Kidney (tissue), 22 donors: ENCODE measurements at places on chromosomes 2 and 18.

DNA sequence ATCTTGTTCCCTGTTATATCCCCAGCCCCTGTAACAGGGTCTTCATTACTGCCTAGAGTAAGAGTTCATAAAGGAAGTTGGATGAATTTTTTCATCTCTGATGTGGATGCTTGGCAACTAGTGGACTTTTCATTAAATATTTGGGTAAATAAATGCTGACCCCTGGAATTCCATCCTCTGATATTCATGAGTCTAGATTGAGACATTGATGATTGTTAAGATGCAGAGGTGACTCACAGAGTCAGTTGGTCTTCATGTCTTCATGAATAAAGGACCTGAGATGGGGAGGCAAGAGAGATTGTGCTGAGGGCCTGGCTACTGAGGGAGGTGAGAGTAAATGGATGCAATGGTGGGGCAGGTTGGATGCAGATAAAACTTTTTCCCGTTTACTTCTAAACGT lies 132.7 kb upstream of the NT5C1B start:
- DNase-seq: no peak

- no peak for DNase-seq
These were observed 42.4 kb upstream of the DDX18 start for GRCh38 chr2:117771969-117772630.

- no peak for DNase-seq
These were observed 296.7 kb downstream of the METTL4 start for GRCh38 chr18:2274613-2275012.

DNA sequence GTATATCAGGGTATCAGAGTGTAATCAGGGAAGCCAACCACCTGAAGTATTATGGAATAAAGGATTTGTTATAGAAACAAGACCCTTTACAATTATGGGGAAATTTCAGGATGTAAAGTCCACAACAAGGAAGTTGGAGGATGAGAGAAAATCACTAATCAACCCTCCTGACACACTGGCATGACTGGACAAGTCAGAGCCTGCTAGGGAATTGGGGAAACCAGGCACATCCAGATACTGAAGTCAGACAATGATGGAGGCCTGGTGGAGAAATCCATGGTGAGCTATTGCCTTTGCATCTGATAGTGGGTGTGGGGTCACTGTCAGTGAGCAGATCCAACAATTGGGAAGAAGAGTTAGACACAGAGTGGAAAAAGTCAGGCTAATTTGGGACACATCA lies 158.8 kb upstream of the FBXO11 start:
- no peak for DNase-seq

DNA sequence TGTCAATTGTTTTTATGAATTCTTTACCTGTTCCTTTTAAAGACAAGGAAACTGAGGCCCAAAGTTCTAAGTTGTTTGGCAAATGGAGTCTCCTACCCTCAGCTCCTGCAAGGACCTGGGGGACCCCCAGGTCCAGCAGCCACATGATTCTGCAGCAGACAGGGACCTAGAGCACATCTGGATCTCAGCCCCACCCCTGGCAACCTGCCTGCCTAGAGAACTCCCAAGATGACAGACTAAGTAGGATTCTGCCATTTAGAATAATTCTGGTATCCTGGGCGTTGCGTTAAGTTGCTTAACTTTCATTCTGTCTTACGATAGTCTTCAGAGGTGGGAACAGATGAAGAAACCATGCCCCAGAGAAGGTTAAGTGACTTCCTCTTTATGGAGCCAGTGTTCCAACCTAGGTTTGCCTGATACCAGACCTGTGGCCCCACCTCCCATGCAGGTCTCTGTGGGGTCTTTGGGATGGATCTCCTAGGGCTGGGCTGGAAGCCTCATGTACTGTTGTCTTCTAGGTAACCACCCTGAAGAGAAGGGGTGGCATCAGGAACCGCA lies 5.6 kb upstream of the CENPA start:
- no peak for DNase-seq

DNA sequence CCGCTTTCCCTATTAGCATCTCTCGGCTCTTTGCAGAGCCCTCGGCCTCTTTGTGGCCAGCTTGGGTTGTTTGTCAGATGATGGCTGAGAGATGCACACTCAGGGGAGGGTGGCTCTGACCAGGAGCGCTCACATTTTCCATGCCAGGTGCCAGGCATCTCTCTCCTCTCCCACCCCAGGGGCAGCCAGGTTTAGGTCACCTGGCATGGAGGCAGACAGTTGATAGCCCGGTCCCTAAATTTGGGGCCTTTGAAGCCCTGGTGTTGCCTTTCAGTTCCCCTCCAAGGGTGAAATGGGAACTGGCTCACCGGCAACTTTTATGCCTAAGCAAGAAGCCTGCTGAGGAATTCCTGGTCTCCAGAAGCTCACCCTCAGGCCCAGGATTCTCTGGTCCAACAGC lies 19.1 kb downstream of the LBH start:
- DNase-seq: no peak

DNA sequence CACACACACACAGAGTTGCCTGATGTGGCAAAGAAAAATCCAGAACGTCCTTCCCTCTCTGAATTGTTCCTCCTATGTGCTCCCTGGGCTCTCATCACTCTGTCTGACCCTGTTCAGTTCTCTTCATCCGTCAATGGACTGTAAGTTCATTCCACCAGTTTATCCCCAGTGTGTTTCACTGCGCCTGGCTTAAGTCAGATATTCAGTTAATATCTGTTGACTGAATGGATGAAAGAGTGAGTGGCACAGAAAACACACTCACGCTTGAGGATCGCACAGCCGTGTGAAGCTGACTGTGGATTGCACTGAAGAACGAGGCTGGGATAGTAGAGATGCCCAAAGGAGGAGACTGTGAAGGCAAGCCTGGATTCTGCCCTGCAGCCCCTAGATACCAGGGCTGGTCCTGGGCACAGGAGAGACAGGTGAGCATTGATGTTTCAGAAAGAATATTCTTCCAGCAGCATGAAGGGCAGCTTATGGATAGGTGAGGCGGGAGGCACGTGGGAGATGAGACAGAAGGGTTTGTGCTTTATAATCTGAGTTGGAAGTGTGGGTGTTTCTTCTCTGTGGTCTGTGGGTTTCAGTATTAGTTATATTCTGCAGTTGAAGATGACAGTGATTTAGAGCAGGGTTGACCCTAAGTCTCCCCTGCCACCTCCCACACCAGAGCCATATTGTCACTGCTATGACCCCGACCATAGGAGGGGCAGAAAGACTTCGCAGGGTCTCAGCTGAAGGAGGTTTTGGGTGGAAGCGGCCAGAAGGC lies 129.9 kb downstream of the SOCS6 start:
- DNase-seq: peak; percentile 29

GRCh38 chr18:45638544-45638943 lies 23.3 kb downstream of the SLC14A2 start:
- DNase-seq: no peak

- DNase-seq: no peak
These were observed 60.7 kb downstream of the PRELID3A start for GRCh38 chr18:12468445-12468844.

DNA sequence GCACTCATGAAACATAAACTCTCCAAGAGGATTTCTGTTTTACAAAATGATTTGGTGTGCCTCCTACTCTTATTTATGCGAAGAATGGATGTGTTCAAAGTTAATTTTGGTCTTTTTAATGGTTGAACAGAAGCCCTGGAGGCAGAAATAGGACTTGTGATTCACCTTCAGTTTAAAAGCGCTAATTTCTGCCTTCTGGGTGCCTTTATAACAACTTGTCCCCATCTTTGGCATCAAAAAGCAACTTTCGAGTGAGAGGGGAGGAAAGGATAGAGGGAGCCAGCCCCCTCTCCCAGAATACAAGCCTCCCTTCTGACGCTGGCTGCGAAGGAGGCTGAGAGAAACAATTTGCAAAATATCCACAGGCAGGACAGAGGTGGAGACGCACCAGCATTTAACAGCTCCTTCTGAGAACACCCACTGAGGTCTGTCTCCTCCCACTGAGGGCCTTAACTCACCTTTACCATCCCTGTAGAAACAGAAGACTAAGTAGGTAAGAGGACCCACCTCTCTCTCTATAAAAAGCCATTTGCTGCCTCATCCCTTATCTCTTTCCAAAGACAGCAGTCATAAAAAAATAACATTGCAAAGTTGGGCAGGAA lies 24.3 kb upstream of the BCL11A start:
- no peak for DNase-seq

DNA sequence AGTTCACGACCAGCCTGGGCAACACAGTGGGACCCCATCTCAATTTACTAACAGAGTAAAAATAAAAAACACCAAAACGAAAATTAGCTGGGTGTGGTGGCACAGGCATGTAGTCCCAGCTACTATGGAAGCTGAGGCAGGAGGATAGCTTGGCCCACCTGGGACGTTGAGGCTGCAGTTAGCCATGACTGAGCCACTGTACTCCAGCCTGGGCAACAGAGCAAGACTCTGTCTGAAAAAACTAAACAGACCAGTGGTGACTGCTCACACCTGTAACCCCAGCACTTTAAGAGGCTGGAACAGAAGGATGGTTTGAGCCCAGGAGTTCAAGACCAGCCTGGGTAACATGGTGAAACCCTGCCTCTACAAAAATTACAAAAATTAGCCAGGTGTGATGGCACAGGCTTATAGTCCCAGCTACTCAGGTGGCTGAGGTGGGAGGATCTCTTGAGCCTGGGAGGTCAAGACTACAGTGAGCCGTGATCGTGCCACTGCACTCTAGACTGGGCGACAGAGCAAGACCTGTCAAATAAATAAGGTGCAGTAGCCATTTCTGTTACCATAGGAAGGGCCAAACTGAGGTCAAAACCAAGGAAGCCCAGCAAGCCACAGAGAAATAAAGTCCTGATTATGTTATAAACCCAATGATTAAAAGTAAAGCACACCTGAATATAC lies 14.0 kb downstream of the USP34 start:
- DNase-seq: no peak

GRCh38 chr2:16522031-16522831 lies 143.4 kb downstream of the CYRIA start:
- peak; percentile 47 for DNase-seq

DNA sequence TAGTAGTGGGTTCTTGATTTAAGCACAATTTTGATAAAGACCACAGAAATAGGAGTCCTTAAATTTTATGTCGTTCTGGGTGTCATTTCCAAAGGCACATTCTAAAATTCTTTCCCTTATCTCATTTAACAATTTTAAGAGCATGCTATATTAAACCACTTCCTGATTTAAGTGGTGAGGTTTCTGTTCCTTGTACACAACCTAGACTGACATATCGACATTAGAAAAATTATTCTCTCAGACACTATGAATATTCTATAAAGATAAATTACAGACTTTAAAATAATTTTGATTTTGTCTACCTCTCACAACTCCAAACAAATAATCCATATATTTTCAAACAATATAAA lies 923.8 kb downstream of the LRP1B start:
- DNase-seq: no peak

GRCh38 chr2:48339451-48339850 lies 190.5 kb upstream of the STON1 start:
- no peak for DNase-seq

DNA sequence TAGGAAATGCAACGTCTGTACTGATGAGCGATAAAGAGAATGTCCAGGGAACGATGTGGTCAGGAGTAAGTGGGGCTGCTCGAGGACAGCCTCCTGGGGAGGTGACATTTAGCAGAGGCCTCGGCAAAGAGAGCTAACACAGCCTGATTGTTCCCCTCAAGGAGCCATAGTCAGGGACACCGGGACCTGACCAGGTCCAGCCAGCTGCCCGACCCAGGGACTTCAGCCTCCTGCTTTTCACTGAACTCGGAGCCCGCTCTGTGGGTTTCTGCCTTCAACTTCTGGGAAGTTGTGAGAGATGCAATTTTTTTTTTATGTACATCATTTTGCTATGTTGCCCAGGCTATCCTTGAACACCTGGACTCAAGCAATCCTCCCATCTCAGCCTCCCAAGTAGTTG lies 10.1 kb downstream of the NEU2 start:
- DNase-seq: no peak

DNA sequence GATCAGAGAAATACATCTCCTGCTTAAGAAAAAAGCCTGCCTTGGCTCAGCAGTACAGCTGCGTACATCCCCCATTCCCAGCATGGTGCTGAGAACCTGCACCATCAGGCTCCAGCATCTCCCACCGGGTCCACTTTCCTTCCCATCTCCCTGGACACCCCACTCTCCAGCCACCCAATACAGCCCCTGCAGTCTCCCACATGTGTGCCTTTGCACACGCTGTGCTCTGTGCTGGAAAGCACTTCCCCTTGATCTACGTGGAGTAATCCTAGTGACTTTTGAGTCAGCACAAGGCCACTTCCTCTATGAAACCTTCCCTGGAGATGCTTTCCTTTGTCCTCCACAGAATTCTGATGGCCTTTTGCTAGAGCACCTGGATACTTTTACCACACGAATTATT lies 17.0 kb downstream of the STAT1 start:
- DNase-seq: no peak

- DNase-seq: peak; percentile 45
These were observed at the start of gene ITPRIPL1 for GRCh38 chr2:96325041-96325883. TSS of gene ITPRIPL1 (plus strand) at chr2:96325317. CDS start at chr2:96325840, 523 bp downstream.

- DNase-seq: peak; percentile 77
These were observed 14.4 kb upstream of the STAT4 start for GRCh38 chr2:191165176-191165643.

- peak; percentile 85 for DNase-seq
These were observed 649.1 kb downstream of the NYAP2 start for GRCh38 chr2:226048611-226049010.

- DNase-seq: no peak
These were observed 219.6 kb downstream of the MBD2 start for GRCh38 chr18:54004828-54005227.

- peak; percentile 79 for DNase-seq
These were observed 14.5 kb upstream of the DDX1 start for GRCh38 chr2:15577071-15577735.

- no peak for DNase-seq
These were observed 72.3 kb downstream of the CMPK2 start for GRCh38 chr2:6793371-6793770.

DNA sequence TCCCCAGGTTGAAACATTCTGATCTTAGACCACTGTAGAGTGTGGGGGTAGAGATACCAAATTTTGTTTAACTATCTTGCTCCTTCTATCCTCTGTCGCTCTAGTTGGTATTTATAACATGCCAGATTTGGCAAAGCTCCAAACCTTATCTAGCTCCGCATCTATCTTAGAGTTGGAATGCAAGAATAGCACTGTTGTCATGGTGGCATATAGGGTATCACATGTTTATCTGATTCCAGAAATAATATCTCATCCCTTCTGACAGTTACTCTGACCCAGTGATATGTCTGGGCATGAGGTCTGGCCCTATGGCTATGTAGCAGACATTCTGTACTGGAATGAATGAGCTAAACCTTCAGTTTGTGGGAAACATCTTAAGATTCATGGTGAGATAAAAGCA lies 51.7 kb downstream of the CABYR start:
- DNase-seq: no peak

- peak; percentile 66 for DNase-seq
These were observed 861 bp upstream of the SEMA4C start for GRCh38 chr2:96870626-96871255.

- DNase-seq: no peak
These were observed 26.1 kb downstream of the ITSN2 start for GRCh38 chr2:24334245-24334633.

DNA sequence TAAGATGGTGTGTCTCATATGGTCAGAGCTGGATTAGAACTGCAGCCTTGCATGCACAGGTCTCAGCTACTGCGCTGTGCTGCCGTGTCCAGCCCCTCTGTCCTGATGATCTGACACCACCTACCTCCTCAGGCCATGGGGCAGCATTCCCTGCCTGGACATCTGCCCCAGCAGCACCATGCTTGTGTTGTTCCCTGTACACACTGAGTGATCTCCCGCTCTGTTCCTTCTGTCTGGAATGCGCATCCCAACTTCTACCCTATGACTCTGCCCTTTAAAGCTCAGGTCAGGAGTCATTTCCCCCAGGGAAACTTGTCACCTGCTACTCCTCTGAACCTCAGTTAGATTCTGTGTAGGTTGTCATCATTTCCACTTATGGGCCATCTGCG lies 157.4 kb upstream of the TTC39C start:
- DNase-seq: no peak
